ENCODE measurements at places on chromosomes 7 and 10. TPM values are rescaled to one million over a fixed set of nuclear protein-coding genes. Genes with fewer than 3 reads are reported as not detected.

DNA sequence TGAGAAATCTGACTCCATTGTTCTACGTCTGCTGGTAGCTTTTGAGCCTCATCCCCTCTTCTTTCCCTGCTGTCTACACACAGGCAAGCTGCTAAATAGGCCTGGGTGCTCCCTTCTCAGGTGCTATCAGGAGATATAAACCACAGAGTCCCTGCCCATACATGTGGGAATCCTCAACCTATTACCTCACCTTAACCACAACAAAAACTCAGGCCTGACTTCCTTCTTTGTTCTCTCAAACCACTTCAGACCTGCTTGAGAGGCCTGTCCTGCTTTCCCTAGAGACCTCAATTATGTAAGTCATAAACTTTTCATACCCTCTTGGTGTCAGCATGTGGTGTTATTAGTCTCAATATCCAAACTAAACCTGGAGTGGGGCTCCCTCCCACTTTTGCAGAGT lies 75.0 kb upstream of the MAGI2 start:
- DNase-seq: peak; percentile 53

DNA sequence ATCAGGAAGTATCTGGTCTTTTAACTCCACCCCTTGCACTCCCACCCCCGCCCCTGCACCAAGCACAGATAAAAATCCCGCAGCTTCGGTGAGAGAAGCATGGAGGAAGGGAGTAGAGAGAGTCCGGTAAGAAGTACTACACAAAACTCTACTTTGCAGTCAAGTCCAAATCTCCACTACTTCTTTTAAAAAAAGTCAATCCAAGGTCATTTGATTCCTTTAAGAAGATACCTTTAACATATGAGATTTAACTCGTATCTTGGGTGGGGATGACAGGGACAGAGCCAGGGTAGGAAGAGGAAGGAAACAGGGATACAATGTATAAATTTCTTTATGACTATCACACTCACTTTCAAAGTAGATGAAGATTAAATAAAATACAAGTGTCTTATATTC lies 132.1 kb downstream of the NRBF2 start:
- peak; percentile 83 for DNase-seq

DNA sequence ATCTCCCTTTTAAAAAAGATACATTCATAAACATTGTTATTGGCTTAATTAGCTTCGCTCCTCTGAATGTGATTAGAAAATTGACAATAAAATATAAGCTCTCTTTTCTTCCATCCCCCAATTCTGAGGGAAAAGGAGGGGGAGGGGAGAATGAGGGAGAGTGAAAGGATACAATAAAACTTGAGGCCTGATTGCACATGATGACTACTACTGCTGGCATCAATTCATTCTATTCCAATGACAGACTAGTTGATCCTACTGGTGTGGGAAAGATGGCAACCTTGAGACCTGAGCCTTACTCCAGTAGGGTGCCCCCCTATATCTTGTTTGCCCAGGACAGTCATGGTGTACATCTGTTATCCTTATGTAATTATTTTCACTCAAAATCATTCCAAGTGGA lies 4.5 kb upstream of the IQUB start:
- peak; percentile 36 for DNase-seq

DNA sequence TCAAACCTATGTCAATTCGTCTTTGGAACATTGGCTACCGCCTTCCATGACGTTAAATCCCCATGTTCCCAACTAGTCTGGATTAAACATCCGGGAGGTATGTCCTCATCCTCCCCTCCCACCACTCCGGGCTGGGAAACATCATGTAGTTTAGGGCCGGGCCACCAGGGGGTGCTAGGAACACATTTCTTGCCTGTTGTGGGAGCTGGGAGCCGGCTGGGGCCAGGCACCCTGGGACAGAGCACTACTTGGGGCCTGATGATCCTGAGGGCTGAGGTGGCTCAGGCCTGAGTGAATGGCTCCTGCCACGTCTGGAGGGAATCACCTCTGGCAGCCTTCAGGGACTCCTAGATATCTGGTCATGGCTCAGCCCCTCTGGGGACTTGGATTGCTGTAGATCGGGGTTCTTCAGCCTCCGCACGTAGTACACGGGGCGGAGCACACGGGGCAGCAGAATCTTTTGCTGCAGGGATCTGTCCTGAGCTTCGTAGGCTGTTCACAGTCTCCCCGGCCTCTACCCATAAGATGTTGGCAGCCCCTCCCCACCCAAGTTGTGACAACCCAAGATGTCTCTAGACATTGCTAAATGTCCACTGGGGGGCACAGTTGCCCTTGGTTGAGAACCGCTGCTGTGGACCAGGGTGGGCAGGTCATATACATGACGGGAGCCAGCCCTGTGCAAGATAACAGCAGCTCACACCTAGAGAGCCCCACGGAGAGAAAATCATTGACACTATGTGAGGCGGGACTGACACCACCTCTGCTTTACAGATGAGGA lies 141.2 kb upstream of the ZNF716 start:
- no peak for DNase-seq

GRCh38 chr7:47757921-47758411 lies 176.1 kb upstream of the TNS3 start:
- no peak for DNase-seq

Gene AQP1
- 1.2 TPM for total RNA-seq

Gene CTAGE8
- 1.2 TPM for total RNA-seq

Data from PC-3 (cell line).